ENCODE measurements at places on chromosomes 12 and 14. TPM values are rescaled to one million over a fixed set of nuclear protein-coding genes. Genes with fewer than 3 reads are reported as not detected.

GRCh38 chr12:56288705-56289387, 11.3 kb downstream of the CS start:
- H3K4me1 ChIP-seq: no peaks in the 10 kb centered on the region
- no peaks in the 10 kb centered on the region for H3K27me3 ChIP-seq
- H3K27ac ChIP-seq: no peak overlapping the region
- peaks cover 2% of the 10 kb centered on the region for H3K36me3 ChIP-seq
- H3K4me3 ChIP-seq: no peak overlapping the region

DNA sequence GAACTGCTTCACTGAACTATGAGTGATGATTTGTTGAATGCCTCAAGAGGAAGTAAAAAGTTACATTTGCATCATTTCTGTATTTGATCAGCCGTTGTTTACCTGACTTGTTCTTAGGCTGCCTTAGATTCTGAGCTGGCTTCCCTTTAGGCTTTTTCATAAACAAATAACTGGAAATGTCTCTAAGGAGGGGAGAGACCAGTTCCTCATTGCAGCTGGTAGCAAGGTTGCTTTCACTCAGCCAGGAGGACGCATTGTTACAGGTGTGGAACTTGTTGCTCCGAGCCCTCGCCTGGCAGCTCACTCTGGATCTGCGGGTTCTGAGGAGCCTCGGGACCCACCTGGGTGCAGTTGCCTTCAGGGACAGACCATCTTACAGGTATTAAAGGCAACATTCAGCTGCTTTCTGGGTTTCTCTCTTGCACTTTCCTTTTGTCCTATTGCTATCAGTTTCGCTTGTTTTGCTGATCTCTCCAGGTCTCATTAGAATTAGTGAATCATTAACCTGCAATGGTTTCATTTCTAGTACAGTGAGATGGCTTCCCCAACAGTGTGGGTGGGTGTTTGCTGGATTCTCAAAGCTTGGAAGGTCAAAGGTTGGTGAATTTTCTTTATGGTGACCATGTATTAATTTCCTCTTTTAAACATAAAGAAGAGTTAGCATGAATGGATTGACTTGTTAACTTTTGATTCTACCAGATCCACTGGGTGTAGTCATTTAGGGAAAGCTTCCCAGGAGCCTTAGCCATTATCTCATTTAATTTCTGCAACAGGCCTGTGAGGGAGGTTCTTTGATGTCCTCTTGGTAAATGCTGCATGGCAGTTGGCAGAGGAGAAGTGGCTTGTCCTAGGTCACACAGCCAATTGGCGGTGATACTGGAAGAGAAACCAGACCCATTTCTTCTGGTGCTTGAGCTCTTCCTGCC, at the start of gene PLEKHG7:
TSS of gene PLEKHG7 (plus strand) at position 236 of the 926 bp plus-strand sequence. CDS start 3,643 bp downstream, outside the sequence.
- no peaks in the 10 kb centered on the region for H3K27me3 ChIP-seq
- H3K4me3 ChIP-seq: peak within 1 kb of the TSS; percentile 69
- DNase-seq: peak; percentile 80
- peaks cover 25% of the 10 kb centered on the region for H3K4me1 ChIP-seq
- H3K36me3 ChIP-seq: no peaks in the 10 kb centered on the region
- H3K27ac ChIP-seq: peak within 1 kb of the TSS; percentile 81

The SEL1L gene
- total RNA-seq: 54.0 TPM

The HOXC9 gene
- not detected for total RNA-seq

All from GM12878 (cell line).